ENCODE measurements at places on chromosomes 1 and 21.
A peak's percentile ranks its signal among the peaks of the same experiment; 100 is the strongest.

GRCh38 chr21:39924577-39925308 is 57.5 kb downstream of the PCP4 start:
- no peak for DNase-seq

DNA sequence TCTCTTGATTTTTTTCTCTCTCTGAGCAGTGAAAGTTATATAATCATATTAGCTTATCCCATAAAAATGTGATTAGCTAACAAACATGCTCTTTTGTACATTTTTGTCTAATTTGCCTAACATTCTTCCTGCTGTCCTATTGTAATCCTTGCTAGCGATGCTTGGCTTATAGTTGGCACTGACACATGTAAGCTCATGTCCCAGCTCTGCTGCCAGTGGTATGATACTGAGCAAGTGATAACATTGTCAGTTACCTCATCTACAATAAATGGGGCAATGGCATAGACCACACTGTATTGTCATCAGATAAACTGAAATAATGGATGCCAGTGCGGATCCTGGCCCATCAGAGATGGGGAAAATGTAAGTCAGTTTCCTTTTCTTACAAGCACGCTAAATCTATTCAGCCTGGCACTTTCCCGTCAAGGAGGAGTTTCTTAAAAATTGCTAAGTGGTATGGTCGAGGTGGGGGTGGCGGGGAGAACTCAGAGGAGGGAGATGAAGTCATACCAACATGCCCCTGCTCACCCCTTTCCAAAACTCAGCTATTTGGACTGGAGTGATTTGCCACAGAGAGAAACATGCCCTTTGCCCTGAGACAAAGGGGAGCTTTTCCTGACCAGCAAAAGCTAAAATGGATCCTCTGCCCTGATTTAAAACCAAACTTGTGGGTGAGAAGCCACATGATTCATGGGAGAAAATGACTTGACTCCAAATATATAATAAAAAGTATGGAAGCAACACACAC is 1.3 kb downstream of the FYB2 start:
- DNase-seq: no peak

DNA sequence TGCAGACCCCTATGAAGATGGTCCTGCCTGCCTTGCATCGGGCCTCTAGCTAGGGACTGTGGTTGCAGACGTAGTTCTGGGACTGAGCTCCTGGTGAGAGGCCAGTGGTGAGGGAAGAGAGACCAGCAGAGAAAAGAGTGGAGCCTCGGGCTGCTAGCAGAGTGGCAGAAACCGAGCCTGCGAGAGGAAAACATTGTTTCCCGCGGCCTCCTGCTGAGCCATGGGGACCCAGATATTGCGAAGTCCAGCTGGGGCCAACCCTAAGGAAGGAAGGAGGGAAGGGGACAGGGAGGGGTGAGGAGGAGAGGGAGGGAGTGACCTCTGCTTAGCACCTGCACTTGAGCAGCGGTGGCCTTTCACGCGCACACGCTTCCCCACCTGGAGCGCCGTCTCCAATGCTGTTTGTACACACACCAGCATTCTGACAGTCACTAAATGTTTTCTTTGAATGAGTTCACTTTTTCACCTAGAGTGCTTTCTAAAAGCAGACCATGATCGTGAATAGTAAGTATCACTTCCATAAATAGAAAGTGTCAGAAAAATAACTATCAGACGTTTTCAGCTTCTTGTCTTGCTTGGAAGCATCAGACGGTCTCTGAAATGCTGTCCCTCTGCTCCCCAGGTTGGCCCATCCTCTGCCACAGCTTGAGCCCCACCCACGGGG is 2.5 kb upstream of the FNDC10 start:
- no peak for DNase-seq

GRCh38 chr21:41622831-41623548 is 115.0 kb upstream of the TMPRSS2 start:
- no peak for DNase-seq

DNA sequence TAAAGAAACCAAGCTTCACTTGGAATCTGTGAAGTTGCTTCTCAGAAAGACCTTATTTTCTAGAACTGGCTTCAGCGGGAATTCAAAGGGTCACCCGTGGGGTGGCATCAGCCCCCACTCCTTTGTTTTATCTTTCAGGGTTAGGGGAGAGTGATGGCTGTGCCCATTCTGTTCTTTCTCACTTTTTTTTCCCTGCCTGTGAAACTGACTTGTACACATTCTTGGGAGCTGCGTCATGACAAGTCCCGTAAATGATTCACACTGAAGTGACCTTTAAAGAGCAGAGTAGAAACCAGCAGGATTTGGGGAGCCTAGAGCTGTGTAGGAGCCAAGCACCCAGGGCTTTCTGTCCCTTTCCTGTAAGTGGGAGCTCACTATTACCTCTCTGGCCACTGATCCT is 43.8 kb downstream of the SLC44A3 start:
- no peak for DNase-seq

GRCh38 chr1:7405844-7406500 is 365.1 kb upstream of the VAMP3 start:
- DNase-seq: no peak

DNA sequence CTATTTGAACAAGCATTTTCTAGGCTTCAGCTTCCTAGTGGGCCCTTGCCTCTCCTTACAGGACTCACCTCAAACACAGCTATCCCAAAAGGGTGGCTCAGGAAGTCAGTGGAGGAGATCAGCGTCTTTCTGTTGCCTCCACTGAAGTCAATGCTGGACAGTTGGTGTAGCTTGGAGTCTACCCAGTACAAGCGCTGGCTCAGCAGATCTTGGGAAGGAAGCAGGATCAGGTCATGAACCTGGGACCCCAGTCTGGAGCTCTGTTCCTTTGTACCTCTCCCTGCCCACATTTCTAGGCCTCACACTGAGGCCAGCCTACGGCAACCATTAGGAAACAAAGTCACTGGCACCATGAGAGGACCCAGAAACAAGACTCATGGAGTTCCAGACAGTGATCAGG is 23.7 kb upstream of the MAGOH start:
- no peak for DNase-seq

- no peak for DNase-seq
Observed at GRCh38 chr1:237748171-237748960, 142.4 kb downstream of the ZP4 start.

DNA sequence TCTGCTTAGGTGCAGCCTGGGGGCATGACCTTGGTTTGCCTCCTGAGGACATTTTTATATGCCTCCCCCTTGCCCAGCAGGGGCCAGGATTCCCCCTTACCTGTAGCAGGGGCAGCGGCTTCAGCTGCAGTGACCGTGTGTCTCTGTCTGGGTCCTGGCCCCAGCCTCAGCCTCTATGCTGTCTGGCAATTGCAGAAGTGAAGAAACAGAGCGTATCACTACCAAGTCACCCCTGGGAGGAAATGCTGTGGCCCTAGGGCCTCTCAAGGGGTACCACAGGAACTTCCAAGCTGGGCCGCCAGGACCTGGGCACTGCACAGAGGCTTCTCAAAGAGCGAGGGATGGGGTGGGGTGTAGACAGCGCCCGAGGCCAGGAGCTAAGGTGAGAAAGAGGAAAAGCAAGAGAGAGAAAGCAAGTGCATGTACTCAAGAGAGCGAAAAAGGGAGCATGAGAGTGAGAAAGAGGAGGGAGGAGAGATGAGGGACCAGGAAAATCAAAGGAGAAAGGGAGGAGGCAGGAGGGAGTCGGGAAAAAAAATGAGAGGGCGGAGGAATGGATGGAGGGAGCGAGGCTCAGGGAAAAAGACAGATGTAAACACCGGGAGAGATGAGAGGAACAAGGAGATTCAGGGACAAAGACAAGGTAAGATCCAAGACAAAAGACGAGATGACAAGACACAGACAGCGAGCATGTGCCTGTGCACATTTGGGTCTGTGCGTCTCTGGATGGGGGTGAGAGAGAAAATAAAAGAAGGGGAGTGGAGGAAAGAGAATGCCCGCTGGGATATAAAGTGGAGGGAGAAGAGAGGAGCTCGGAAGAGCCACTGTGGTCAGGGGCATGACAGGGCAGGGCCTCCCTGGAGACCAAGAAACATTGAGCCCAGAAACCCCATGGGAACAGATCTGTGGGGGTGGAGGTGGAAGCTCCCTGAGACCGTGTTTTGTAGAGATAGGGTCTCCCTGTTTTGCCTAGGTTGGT is at the start of gene PTAFR:
TSS of gene PTAFR (minus strand) at position 199 of the 979 bp plus-strand sequence. CDS start 25,669 bp downstream, outside the sequence.
- no peak for DNase-seq

GRCh38 chr1:1187938-1188337 is 14.3 kb downstream of the TTLL10 start:
- no peak for DNase-seq

GRCh38 chr1:197519741-197520334 is 251.8 kb downstream of the CRB1 start:
- no peak for DNase-seq

GRCh38 chr1:32984455-32985171 is 20.0 kb upstream of the RNF19B start:
- no peak for DNase-seq

GRCh38 chr1:224432146-224432545 is 2.5 kb downstream of the WDR26 start:
- DNase-seq: no peak

GRCh38 chr1:58932859-58933598 is 149.2 kb upstream of the JUN start:
- DNase-seq: peak; percentile 89

GRCh38 chr21:45811136-45811535 is 167.6 kb downstream of the PCBP3 start:
- DNase-seq: no peak

- DNase-seq: no peak
Observed at GRCh38 chr1:152457561-152457960, 43.5 kb upstream of the CRNN start.

DNA sequence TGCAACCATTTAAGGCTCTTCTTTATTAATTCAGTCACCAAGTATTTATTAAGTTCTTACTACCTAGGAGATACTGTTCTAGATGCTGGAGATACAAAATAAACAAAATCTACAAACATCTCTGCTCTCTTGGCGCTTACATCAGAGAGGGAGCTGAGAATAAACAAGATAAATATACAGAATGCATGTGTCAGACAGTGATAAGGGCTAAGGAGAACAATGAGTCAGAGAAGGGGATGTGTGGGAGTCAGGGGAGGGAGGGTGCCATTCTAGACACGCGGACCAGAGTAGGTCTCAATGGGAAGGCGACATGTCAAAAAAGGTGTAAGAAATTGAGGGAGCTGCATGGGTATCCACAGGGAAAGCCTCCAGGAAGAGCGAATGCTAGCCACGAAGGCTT is 393.2 kb downstream of the RWDD3 start:
- no peak for DNase-seq

GRCh38 chr1:17307946-17308345 is at the start of gene PADI4:
TSS of gene PADI4 (plus strand) at chr1:17308197. CDS start at chr1:17308223, 26 bp downstream.
- no peak for DNase-seq

DNA sequence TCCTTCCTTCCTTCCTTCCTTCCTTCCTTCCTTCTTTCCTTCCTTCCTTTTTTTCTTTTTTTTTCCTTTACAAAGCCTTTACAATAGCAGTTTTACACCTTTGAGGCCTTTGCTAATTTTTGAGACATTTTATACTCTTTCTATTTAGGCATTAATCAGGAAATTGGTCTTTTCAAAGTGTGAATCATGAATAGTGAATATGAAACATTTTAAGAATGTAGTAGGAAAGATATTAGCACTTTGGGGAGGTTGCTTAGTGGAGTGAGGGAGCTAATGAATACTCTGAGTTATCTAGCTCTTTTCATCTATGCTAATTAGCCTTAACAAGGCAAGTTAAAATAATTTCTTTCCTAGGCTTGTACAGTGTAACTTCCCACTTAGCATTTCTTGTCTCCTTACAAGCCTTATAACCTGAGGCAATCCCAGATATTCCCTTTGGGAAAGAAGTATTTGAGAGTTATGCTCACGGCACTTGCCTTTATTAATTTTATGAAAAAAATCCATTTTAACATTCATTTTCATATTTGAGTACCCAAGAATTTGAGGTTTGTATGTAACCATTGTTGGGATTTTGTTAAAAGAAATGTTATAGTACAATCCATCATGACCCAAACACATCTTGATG is 122.6 kb downstream of the NTNG1 start:
- DNase-seq: no peak

GRCh38 chr1:178649582-178650350 is 75.3 kb upstream of the RALGPS2 start:
- DNase-seq: no peak

DNA sequence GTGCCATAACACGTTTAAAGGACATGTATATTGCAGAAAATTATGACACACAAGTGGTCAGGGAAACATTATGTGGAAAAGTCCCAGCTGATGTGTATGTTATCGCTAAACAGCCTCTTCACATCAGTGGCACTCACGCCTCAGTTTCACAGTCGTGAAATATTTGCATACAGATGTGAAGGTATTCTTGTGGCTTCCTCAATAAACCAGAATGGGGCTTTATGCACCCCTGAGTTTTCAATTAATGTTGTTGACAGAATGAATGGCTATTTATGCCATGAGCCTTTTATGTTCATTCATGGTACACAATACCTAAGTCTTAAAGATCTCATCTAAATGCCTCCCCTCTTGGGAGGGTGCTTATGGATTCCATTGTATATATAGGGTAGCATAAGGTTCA is 202.1 kb upstream of the ADGRL2 start:
- DNase-seq: no peak

- DNase-seq: peak; percentile 14
Observed at GRCh38 chr1:183636783-183637182, 1.2 kb upstream of the ARPC5 start.

- DNase-seq: no peak
Observed at GRCh38 chr21:38768471-38769063, 37.2 kb upstream of the ETS2 start.

DNA sequence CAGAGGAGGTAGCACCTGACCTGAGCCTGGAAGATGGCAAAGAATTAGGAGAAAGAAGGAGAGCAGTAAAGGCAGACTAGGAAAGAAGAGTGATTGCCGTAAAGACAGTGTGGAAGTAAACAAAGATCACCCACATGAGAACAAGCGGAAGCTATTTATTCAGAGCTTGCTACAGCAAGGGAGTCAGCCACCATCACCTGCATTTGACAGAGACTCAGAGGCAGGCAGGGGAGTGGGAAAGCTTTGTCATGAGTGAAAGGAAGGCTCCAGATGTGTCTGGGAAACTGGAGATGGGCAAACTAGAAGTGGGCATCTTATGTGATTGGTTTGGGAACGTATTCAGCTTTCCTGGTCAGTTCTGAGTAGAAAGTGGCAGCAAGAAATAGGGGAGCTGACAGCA is 64.5 kb downstream of the NFASC start:
- no peak for DNase-seq

DNA sequence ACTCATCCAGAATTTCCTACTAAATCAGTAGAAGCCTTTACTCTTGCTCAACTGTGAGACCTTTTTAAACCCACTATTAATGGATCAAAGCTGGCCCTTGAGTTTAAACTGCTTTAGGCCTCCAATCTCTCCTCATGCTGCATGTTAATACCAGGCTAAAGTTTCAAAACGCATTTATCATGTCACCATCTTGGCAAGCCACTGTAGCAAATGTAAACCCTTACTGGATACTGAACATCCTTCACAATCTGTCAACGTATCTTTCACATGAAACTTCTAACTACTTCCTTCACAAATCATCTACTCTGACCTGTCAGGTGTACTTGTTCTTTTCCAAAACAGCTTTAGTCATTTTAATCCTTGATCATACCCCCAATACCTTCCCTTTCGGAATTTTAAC is 3.0 kb downstream of the PAXBP1 start:
- DNase-seq: no peak

- no peak for DNase-seq
Observed at GRCh38 chr1:12422488-12422887, 192.7 kb downstream of the VPS13D start.

Data from NCI-H345 (cell line).